ENCODE measurements at places on chromosomes 16 and 17. TPM values are rescaled to one million over a fixed set of nuclear protein-coding genes. Genes with fewer than 3 reads are reported as not detected.

DNA sequence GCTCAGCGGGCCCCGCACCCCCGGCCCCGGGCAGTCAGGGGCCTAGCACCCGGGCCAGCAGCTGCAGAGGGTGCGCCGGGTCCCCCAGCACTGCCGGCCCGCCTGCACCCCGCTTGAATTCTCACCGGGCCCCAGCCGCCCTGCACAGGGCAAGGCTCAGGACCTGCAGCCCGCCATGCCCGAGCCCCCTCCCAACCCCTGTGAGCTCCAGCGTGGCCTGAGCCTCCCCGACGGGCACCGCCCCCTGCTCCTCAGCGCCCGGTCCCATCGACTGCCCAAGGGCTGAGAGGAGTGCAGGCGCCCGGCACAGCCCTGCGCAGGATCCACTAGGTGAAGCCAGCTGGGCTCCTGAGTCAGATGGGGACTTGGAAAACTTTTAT lies 1.7 kb upstream of the BRCA1 start:
- DNase-seq: no peak

DNA sequence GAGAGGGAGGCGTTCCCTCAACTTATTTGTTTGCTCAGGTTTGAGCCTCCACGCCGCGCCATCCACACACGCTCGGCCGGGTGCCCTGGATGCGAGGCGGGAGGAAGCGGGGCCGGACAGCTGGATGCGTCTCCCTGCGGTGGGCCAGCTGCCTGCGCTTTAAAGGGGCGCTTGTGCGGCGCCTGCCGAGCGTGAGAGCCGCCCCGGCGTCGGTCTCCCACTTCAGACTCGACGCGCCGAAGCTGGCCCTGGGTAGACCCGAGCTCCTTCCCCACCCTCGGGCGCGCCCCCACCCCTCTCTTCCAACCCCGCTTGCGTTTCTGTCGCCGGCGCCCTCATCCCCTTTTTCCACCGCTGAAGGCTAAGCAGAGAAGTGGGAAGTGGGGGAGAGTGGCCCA lies 527 bp upstream of the CHAD start:
- no peak for DNase-seq

DNA sequence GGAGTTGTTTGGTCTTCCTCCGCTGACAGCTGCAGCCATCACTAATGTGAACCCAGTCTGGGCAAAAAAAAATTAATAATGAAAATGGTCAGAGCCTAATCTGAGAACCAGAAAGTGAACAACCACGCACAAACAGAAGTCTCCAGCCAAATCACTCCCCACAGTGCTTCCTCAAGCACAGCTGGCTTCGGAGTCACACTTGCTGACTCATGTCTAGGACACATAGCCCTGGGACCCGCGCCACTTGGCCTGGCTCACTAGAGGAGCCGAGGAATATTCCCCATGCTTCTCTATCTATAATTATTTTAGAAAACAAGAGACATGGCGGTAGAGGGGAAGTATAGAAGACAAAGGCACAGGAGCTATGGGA lies 109.1 kb downstream of the ZFHX3 start:
- DNase-seq: no peak

- DNase-seq: no peak
These were observed 257 bp downstream of the SNAI3 start for GRCh38 chr16:88686062-88686438.

DNA sequence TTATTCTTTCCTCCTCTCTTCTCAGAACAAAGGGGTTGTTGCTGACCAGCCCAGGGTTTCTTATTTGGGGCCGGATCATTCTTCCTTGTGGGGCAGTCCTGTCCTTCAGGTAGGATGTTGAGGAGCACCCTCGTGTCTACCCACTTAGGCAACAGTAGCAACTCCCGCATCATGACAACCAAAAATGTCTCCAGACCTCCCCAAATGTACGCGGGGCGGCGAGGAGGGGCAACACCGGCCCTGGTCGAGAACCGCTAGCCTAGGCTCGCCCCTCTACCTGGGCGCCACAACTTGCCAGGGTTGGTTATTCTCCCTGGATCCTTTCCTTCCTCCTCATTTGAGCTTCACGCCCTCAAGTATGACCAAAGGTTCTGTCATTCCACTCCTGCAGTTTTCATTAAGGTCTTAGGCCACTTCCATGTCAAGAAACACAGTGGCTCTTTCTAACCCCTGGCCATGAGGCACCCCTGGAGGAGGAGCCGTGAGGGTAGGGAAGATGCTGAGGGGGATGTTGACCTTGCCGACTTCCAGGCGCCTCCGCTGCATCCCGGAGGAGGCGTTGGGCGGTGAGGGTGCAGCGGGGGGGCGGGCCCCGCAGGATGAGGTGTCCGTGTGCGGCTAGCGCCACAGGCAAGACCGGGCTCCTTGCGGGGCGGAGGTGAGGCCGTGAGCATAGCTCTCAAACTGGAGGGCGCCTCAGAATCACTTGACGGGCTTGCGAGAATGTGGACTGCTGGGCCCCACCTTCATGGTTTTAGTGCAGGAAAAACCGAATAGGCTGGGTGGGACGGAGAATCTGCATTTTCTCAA lies 712 bp upstream of the SPECC1 start:
- no peak for DNase-seq

- DNase-seq: no peak
These were observed 28.1 kb upstream of the MLYCD start for GRCh38 chr16:83870830-83871229.

DNA sequence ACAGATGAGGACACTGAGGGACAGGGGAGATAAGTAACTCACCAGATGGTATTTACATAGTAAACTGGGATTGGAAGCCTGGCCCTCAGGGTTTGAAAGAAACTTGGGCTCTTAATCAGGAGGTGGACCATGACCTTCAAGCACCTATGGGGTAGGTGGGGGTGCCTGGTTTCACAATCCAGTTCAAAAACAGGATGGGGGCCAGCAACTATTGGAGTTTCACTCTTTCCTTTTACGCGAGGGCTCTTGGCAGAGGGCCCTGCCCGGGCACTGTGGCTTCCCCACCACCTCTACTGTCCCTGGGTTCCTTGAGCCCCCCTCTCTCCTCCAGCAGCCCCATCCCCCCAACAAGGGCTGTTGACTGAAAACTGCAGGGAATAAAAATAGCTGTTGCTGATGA lies 11.3 kb upstream of the PRR29 start:
- DNase-seq: no peak

- DNase-seq: no peak
These were observed 4.0 kb downstream of the TMEM170A start for GRCh38 chr16:75460446-75460845.

DNA sequence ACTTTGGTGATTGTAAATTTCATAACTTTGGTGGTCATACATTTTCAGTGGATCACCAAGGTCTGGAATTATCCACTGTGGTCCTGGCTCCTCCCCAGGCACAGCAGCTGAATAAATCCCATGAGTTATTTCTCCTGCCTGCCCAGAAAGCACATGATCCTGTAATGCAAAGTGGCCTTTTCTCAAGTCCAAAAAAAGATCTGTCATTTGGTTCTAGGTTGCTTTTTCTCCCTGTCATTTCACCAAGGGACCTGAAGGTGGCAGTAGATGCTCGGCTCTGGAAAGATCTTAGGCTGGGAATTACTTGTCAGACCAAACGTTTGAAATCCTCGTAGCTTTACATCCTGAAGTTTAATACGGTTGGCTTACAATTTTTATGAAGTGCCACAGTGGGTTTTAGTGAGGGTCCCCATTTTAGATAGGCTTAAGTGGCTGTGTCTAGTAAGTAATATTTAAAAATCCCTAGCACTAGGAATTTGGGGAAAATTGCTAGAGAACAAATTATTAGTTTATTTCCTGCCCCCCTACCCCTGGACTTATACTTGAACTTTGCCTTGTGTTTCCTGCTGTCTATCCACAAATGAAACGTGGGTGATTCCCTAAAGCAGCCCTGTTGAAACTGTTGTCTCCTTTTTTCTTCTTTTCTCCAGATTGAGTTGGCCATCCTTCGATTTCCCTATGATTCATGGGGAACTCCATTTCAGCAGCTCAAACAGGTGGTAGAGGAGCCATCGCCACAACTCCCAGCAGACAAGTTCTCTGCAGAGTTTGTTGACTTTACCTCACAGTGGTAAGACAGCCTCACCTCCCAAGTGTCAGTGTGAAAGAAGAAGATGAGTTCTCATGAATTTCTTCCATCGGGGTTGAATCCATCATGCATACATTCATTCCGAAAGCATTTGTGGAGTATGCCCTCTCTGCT lies 111.7 kb downstream of the MAP2K6 start:
- DNase-seq: no peak

DNA sequence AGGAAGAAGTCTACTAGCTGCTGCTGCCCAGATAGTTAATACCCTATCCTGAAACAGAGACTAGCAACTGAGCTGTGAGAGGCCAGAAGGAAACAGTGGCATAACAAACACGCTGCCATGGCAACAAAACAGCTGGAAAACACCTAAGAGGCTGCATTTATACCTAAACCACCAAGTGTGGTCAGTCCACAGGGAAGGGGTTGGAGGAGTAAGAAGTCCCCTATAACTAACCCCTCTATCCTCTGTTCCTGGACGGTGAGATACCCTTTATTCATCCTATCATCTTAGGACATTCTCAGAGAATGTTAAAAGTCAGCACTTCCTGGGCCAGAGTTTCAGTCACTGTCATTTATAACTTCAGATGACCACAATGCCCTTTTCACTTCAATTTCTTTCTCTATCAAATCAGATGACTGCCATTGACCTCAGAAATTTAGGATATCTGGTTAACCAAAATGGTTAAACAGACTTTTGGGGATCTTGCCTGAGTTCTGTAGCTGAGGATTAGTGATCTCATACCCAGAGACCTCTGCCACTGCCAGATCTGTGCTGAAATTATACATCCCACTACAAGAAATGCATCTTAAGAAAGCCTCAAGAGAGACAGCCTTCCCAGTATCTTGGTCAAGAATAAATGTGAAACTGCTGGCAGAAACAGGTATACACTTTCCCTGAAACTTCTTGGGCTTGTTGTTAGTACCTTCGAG lies 36.2 kb downstream of the STH start:
- no peak for DNase-seq

DNA sequence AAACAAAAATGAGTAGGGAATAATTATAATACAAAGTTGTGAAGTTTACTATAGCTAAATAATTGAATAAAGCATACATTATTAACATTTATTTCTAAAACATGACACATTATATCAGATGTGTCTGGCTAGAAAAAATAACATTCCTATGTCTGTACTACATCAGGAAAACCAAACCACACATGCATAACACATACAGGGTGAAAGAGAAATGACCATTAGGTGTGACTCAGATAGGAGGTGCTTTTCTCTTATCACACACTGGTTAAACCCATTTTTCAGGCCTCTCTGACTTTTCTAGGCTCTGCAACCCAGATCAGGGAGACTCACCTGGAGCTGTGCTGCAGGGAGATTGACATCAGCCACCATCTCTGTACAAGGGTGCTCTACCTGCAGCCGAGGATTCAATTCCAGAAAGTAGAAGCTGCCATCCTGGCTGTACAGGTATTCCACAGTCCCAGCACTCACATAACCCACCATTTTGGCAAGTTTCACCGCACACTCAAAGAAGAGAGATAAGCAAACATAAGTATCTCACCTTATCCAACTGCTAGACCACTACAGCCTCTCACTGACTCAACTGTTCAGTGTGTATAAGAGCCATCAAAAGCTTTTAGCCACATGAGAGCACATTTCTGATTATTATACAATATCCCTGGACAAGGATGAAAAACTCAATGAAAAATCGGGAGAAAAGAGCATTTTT lies 116.6 kb upstream of the C17orf78 start:
- DNase-seq: no peak

- no peak for DNase-seq
These were observed 159.6 kb downstream of the HAPSTR1 start for GRCh38 chr16:9251026-9251425.

- no peak for DNase-seq
These were observed 172.3 kb downstream of the KATNIP start for GRCh38 chr16:27722207-27722606.

- no peak for DNase-seq
These were observed 28.8 kb downstream of the GINS2 start for GRCh38 chr16:85659805-85660511.

DNA sequence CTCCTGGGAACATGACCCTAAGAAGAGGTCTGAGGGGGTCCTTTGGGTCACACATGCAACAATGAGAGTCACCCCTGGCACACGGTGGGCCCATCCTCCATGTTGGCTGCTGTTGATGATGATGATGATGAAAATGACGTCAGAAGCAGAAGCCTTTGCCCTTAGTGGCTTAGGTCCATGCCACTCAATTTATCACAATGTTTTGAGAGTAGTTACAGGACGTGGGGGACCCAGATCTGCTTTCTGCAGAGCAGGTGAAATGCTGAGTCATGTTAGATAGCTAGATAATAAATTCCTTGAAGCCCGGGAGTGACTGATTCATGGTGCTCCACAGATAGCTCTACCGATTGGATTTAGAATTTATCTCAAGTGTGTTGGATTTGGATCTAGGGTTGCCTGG lies 53.9 kb downstream of the VPS35L start:
- no peak for DNase-seq

- DNase-seq: no peak
These were observed 1.1 kb upstream of the NHLRC4 start for GRCh38 chr16:565419-566330.

- DNase-seq: no peak
These were observed 631 bp downstream of the NXPH3 start for GRCh38 chr17:49576088-49576916.

DNA sequence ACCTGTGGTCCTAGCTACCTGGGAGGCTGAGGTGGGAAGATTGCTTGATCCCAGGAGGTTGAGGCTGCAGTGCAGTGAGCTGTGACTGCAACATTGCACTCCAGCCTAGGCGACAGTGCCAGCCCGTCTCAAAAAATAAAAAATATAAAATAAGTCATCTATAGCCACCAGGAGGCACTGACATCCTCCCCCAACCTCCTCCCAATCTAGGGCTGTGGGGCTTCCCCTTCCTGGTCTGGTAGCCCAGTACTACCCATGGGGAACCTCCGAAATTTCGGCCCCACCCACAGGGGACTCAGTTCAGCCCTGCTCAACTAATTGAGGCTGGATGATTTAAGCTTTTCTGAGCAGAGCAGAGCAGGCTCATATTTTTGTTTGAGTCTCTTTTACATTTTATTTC lies 3.2 kb downstream of the ZSCAN10 start:
- DNase-seq: no peak

DNA sequence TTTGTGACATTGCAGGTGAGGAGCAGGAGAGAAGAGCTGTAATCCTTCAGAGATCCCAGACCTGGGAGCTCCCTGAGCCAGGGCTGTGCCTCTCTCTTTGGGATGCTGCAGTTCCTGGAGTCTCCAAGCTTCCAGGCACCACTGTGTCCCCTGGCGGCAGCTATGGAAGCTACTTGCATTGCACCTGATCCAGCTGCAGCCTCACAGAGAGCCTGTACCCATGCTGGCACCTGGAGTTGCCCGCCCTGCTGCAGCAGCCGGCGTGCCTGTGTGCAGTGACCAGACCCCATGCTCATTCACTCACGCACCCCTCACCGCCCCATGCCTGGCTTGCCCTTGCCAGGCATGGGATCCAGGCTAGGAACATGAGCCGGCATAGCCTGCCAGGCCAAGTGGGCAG lies 51.8 kb upstream of the MED9 start:
- DNase-seq: no peak

MPO gene
- total RNA-seq: not detected

RTN4RL1 gene
- 1.7 TPM for total RNA-seq

TNRC6A gene
- 20.1 TPM for total RNA-seq

PDE6G gene
- total RNA-seq: not detected

PKMYT1 gene
- total RNA-seq: 10.9 TPM

CD79B gene
- total RNA-seq: 2.0 TPM

DNAH9 gene
- 0.38 TPM for total RNA-seq

ODF4 gene
- total RNA-seq: not detected
